ENCODE measurements at places on chromosomes 11 and 22.

GRCh38 chr11:111088847-111089355 is 156.6 kb upstream of the POU2AF2 start:
- DNase-seq, result no peak

DNA sequence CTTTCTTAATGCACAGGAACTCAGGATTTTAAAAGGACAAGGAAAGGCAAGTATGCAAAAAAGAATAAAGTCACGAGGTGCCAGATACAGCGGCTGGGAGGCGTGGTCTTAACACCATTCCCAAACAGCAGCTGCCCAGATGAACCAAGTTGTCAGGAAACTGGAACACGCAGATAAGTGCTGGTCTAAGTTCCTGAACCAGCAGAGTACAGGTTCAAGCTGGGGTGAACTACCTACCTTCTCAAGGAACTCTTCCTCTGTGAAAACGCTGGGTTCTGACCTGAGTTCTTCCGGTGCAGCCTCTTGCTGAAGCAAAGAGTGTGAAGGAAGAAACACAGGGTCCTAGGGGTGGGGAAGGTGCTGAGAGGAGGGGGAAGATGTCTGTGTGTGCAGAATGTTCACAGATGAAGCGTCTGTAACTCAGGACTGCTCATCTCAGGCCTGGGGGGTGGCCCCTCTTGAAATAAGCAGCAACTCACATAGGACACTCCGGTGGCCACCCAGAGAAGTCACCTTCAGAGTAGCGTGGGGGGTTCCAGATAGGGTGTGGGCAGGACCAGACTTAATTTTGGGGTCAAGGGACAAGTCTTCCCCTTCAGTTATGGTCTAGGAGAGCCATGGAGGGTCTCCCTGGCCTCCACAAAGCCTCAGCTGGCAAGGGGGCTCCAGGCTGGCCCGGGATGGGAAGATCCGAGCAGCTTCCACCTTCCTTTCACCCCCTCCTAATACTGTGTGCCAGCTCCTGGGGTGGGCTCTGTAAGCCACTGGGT is 3.2 kb downstream of the TPST2 start:
- DNase-seq, result no peak

GRCh38 chr22:32583921-32584335 is 109.3 kb downstream of the FBXO7 start:
- no peak for DNase-seq

DNA sequence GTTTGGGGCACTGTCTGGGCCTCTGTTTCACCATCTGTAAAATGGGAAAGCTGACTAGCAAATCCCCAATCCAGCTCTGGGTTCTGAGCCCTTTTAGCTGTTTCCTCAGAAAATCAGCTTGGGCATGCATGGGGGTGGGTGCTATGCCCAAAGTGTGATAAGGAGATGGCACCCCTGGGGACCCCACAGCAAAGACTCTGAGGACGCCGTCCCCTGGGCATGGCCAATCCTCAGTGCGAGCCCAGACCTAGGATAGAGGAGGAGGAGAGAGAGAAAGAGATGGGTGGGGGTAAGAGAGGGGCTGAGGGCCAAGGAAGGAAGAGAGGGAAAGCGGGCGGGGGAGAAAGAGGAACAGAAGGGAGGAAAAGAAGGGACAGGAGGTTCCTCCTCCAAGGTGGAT is 31.8 kb downstream of the TPBGL start:
- DNase-seq, result no peak

GRCh38 chr11:69881467-69882269 is 62.5 kb upstream of the FGF3 start:
- no peak for DNase-seq

DNA sequence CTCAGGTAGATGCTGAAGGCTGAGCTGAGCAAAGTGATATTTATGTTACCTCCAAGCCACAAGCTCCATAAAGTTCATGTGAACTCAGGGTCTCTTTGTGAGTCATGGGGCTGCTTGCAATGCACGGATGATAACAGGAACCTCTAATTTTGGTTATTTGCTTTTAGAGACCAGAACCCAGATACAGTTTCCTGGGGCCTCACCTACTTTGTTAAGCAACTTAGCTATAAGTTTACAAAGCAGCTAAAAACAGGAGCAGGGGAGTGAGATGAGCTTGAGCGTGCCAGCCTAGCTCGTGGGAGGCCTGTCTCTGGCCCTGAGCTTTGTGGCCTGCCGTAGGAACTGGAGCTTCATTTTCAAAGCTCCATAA is 29.2 kb downstream of the SREBF2 start:
- DNase-seq, result peak; percentile 24

DNA sequence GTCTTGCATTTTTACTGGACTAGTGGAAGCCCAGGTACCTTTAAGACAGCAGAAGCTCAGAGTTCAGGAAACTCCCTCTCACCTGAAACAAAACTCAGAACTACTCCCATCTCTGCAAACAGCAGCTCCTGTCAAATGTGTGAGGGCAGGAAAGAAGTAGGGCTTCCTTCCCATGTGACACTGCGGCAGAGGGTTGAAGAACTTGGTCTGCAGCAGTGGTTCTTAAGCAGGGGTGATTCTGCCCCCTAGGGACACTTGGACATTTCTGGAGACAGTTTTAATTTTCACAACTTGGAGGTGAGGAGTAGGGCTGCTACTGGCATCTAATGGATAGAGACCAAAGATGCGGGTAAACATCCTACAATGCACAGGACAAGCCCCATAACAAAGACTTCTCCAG is 63.4 kb downstream of the RCN1 start:
- DNase-seq, result no peak

DNA sequence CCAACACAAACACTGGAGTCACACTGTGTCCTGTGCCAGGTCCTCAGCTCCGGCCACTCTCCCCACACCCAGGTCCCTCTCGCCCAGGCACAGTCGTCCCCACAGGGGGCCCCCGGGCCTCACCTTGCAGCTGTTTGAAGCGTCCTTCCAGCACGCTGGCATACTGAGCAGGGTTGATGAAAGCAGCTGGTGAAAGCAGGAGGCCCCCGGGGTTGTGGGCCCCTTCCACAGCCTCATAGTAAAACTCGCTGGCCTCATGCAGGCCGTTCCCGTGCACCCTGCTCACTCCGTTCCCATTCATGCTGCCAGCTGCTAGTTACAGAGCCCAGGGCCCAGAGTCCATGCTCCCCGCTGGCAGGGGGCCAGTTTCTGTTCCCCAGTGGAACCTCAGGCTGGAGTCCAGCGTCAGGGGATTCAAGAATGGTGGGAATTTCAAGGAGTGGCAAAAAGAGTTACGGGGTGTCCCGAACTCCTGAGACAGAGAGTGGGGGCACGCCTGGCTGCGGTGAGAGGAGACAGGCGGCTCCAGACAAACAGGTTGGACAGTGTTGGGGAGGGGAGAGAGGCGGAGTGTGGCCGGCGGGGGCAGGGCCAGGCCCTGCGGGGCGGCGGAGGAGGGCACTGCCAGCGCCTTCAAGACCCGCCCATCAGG is 10.6 kb downstream of the SPTBN2 start:
- no peak for DNase-seq

DNA sequence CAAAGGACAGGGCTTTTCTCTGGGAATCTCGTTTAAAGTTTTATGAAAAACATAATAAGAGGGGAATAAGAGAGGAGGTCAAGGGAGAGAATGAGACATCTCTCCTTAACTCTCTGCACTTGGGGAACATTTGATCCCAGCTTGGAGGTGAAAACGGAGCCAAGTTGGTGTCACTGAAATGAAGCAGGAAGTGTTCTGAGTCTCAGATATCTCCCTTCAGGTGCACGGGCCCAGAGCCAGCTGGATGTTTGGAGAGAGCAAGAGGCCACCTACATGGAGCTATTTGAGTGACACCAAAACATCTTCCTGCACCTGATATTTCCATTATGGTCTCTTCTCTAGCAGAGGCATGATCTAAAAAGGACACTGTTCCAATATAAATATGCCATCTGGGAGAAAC is 85.7 kb downstream of the BLID start:
- DNase-seq, result no peak

GRCh38 chr11:72816404-72816990 is 2.3 kb downstream of the ATG16L2 start:
- DNase-seq, result no peak

DNA sequence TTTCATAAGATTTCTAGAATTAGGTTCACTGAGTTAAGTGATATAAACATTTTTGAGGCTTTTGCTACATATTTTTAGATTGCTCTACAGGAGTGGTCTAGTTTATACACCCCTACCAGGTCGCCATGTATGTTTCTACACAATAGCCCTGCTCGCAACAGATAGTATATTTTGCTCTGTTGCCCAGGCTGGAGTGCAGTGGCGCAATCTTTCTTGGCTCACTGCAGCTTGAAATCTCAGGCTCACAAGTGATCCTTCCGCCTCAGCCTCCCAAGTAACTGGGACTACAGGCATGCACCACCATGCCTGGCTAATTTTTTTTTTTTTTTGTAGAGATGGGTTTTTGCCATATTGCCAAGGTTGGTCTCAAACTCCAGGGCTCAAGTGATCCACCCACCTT is 10.4 kb downstream of the ZNRF3 start:
- DNase-seq, result no peak

GRCh38 chr11:131121426-131122333 is 205.4 kb upstream of the SNX19 start:
- DNase-seq, result no peak

Data from T-helper 22 cell (primary cell).